ENCODE measurements at places on chromosomes 16 and 17.

DNA sequence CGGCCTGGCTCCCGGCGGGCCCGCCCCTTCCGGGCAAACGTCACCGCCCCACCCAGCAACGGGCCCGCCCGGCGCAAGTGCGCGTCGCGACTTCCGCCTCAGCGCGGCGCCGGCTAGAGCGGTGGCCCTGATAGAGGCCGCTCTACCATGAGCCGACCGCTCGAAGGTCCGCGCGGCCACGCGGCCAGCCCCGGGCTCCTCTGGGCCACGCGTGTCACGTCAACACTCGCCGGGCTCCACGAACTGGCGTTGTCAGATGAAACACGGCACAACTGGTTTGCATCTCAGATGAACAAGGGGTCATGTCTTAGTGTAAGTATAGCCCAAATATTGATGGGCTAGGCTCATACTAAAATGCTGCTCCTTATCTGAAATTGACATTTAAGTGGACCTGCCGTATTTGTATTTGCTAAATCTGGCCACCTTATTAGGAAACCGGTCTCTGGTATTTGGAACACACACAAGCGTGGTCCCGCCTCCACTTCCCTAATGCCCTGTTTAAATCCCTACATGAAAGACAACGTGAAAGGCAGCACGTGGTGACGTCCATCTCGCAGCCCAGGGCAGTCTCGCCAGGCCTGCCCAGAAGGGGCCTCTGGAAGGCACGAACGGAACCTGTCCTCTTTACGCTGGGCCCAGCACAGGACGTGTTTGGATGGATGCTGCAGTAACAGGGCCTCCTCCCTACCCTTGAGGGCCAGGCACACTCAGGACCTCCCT lies at the start of gene ZNF598:
ZNF598 (minus strand) TSS at position 31 of the 720 bp plus-strand sequence.
- DNase-seq: peak; percentile 89

DNA sequence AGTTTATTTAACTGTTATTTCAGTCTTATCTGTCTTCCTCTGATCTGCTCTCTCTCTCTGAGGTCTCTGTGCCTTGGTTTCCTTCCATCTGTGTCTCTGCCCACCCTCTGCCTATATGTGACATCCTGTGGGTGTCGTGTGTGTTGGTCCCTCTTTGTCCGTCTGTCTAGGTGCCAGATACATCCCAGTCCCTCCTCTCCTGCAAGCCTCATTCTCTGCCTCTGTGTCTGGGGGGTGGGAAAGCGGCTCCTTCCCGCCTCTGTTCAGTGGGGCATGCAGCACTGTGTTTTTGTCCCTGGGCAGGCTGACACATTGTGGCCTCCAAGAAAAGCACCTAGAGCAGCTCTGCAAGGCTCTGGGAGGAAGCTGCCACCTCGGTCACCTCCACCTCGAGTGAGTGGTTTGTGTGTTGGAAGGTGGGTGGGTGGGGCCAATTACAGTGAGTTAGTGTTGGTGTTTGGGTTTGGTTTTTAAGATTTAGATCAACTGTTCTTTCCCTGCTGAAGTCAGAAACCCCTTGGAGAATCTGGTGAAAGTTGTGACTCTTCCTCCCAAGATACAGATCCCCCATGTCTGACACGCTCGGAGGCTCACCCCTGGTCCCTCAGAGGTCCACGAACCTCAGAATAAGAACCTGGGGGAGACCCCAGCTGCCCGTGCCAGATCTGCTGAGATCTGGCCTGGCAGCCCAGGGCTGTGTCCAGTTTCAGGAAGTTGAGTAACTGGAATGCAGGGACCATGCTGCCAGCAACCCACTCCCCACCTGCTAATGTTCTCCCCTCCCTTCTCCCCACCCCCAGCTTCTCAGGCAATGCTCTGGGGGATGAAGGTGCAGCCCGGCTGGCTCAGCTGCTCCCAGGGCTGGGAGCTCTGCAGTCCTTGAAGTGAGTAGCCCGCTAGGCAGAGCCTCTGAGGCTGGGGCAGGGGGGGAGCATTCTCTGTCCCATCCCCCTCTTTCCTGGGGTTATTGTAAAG lies 50.9 kb upstream of the CPNE2 start:
- DNase-seq: no peak

DNA sequence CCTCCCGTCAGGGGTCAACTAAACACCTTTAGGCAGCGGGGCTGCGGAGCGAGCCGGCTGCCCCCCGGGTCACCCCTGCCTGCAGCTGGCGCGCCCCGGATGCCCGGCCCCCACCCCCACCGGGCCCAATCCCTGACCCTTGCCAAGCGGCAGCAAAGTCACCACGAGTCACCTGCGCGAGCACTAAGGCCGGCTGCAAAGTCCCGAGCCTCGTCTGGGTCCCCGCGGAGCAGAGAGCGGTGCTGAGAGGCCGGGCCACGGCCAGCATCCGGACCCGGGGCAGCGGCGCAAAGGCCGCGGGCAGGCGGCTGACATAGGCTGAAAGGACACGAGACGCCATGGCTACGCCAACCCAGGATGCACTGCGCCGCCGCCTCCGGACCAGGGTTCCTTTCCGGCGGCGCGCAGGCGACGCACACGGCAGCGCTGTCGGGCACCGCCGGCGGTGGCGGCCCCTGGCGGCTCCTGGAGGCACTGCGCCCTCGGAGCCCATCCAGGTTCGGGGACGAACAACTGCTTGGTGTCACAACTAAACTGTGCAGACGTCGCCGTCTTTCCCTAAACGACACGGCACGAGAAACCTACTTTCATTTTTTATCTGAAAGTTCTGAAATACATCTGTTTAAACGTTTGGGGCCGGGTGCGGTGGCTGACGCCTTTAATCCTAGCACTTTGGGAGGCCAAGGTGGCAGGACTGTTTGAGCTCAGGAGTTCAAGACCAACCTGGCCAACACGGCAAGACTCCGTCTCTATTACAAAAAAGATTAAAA lies at the start of gene NDUFAB1:
NDUFAB1 (minus strand) TSS at position 366 of the 770 bp plus-strand sequence; CDS start at position 340, 26 bp downstream.
- DNase-seq: peak; percentile 93

- DNase-seq: no peak
Observed at GRCh38 chr17:63537001-63537400, 13.3 kb upstream of the DCAF7 start.

GRCh38 chr17:15920758-15921239 lies 24.1 kb upstream of the ADORA2B start:
- no peak for DNase-seq

DNA sequence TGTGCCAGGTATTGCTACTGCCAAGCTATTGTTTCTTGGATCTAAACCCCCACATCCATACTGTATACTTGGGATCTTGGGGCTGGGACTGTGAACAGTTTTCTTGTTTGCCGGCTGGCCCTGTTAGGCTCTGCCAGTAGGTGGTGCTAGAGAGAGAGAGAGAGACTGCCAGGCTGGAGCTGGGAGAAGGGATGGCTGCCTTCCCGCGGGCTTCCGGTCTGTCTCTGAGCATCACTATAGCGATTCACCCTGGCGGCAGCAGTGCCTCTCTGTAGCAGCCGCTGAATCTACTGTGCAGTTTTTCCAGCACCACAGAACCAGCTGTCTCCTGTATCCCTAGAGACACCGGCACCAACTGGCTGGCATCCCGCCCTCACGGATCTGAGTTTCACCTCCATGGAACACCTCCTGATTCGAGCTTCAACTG lies 201.2 kb downstream of the UTP18 start:
- DNase-seq: peak; percentile 64

- no peak for DNase-seq
Observed at GRCh38 chr17:79045001-79045729, 21.2 kb downstream of the C1QTNF1 start.

DNA sequence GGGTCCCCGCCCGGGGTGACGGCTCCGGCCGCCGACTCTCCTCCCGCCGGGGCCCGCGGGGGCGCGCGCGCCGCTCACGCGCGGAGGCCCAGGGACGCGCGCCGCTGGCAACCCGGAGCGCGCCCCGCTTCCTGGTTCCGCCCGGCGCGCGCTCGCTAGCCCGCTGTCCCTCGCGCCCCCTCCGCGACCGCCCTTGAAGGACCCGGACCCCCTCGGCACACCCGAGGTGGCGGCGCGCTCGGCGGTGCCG lies at the start of gene STAT5B:
STAT5B (minus strand) TSS at position 33 of the 250 bp plus-strand sequence. CDS start 44,264 bp downstream, outside the sequence.
- peak; percentile 84 for DNase-seq

- DNase-seq: peak; percentile 72
Observed at GRCh38 chr16:90031931-90032673, 12.8 kb upstream of the DBNDD1 start.

Data from right forelimb (tissue), 1 donor.